ENCODE measurements at places on chromosomes 3 and 15.

- DNase-seq = no peak
Observed at GRCh38 chr15:39414201-39414600, 166.7 kb upstream of the THBS1 start.

DNA sequence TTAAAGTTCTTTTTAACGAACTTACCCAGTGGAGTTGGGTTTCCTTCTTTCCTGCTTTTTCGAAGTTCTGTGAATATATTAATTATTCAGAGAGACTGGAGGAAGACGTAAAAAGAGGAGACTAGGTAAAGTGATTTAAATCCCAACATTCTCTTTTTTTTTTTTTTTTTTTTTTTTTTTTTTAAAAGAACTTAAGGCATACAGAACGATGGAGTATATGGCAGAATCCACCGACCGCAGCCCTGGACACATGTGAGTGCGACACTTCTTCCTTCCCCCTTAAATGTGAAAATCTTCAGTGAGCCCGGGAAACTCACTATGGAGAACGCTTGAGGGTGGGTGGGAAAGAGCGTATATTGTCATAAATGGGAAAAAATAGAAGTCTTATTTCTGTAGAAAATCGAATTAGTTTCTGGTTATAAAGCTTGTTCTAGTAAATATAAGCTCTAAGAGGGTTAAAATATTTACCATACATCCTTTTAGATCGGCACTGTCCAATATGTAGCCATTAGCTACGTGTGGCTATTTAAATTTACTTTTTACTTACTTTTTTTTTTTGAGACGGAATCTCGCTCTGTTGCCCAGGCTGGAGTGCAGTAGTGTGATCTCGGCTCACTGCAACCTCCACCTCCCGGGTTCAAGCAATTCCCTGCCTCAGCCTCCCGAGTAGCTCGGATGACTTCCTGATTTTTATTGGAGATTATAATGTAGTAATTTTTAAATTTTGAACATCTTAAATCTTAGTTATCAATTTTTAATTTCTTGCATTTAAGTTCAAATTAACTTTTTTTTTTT, 892 bp downstream of the NMD3 start:
- DNase-seq = no peak

- no peak for DNase-seq
Observed at GRCh38 chr15:80090041-80090440, 30.6 kb downstream of the ZFAND6 start.

DNA sequence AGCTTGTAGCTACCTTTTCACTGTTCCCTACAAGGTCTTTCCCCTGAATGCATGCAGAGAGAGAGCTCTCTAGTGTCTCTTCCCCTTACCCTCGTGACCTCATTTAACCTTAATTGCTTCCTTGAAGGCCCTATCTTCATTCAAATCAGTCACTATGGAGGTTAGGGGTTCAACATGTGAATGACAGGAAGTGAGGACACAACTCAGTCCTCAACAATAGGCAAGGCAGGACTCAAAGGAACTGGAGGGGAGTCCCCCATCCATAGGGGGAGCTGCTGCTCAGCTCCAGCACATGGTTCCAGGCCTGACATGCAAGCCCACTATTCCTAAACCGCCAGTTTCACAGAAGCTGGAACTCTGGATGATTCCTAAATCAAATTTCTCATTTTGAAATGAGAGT, 33.8 kb upstream of the GYG1 start:
- DNase-seq = no peak

GRCh38 chr3:128297401-128298138, 144.3 kb downstream of the EEFSEC start:
- DNase-seq = no peak

- no peak for DNase-seq
Observed at GRCh38 chr3:107198581-107199181, 178.6 kb upstream of the CCDC54 start.

DNA sequence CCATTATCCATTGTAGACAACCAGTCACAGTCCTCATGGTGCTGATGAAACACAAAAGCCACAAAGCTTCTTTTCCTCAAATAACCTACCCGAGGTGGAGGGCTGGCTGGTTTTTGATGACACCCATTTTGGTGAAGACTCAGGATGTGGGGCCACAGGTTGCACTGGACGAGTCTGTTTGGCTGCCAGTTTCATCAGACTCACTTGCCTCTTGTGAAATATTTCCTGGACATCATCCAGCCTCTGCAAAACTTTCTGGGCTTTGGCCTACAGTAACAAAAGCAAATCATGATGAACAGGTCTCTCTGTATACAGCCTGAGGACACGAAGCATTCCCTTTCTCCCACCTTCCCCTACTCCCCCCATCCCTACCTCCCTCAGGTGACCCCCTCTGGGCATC, 42.2 kb downstream of the B3GNT5 start:
- DNase-seq = no peak

GRCh38 chr3:66822186-66823008, 175.7 kb upstream of the KBTBD8 start:
- peak; percentile 43 for DNase-seq

DNA sequence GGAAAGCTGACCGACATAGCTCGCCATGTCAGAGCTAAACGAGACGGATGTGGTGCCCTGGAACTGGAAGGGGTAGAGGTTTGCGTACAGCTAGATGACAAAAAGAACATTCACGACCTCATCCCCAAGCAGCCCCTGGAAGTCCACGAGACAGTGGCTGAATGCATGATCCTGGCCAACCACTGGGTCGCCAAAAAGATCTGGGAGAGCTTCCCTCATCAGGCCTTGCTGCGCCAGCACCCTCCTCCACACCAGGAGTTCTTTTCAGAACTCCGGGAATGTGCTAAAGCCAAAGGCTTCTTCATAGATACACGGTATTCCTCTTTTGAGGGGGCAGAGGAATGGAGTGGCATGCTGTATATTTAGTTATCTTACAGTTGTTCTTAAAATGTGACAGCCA, 30.4 kb downstream of the TIPIN start:
- DNase-seq = no peak
